ENCODE measurements at places on chromosomes 6 and 20. TPM values are rescaled to one million over a fixed set of nuclear protein-coding genes. Genes with fewer than 3 reads are reported as not detected.

DNA sequence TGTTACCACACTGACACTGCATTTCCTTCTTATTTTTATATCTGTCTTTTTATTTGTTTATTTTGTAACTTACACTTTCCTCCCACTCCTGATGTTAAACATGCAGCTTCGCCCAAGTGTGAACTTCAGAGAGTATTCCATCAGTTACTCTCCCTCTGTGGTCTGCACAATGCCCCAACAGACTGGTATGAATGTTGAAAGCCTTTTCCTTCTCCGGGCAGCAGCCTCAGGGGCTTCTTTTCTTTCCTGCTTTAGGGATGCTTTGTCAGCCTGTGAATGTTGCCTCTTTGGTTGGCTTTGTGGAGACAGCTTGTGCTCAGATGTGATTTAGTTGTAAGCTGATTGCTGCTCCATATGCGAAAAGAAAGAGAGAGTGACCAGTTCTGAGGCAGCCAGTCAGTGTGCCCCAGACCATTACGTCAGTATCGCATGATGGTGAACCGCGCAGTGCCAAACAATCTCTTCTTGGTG, 44.0 kb downstream of the SMPDL3A start:
- DNase-seq, result no peak

Gene IL17A
- not detected for polyA plus RNA-seq

DNA sequence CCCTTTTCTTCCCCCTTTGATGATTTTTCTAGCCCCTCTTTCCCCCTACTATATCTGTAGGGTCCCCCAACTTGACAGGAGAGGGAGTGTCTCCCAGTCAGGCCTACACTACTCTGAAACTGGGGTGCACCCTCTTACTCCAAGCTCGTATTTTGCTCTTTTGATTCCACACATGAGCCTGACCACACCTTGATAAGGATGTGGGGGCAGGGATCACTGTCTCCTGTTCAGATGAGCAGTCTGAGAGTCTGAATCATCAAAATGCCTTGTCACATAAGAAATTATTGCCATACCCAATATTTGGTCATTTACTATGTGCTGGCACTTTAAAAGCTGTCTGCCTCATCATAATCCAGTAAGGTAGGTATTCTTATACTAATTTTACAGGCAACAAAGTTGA, 15.9 kb downstream of the PNPLA1 start:
- no peak for DNase-seq

GRCh38 chr6:139940741-139941729, 566.6 kb upstream of the CITED2 start:
- no peak for DNase-seq

Gene SLC44A4
- polyA plus RNA-seq, result 0.12 TPM

DNA sequence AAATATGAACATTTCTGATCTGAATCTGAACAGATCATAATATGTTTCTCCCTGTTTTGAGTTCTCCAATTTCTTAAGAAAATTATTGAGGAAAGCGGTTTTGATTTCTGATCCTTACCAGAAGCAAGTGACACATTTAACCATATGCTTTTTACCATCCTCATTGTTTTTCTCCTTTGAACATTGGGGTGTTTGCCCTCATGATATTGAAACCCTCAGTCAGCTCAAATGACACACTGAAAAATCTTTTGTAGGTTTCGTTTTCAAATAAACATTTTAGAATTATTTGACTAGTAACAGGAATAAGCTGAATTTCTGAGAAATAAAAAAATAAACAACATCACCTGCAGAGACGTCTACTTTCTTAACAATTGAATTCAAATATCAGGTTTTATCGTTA, 252.1 kb downstream of the DOK5 start:
- no peak for DNase-seq

Gene RPS6KA2
- 76.6 TPM for polyA plus RNA-seq

Gene SLC35D3
- polyA plus RNA-seq, result not detected

DNA sequence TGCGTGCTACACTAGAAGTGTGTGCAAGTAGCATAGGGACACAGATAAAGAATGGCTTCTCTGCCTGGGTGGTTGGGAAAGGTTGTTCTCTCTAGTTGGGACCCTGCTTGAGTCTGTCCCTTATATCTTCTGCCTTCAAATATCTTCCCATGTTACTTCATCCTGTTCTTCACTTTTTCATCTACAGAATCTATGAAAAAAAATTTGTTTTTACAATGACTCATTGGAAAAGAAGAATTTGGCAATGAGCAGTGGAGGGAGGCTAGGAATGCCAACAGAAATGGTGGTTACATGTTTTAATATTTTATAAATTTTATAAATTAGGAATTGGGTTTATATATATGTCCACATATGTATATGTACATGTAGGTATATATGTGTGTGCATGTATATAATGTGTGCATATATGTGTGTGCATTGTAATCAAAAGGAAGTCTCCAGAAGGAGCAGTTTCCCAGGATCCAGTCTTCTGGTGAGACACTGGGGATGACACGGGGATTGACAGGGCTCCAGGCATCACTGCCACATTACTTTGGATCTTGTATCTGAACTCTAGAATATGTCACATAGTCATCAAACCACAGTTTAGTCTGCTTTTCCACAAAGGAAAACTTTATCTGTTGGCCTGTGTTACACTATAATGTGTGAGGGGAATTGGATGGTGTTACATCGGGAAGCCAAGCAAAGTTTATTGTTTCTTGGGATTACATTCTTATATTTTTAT, 75.3 kb upstream of the RIPOR2 start:
- DNase-seq, result no peak

Gene DACT2
- polyA plus RNA-seq, result not detected

DNA sequence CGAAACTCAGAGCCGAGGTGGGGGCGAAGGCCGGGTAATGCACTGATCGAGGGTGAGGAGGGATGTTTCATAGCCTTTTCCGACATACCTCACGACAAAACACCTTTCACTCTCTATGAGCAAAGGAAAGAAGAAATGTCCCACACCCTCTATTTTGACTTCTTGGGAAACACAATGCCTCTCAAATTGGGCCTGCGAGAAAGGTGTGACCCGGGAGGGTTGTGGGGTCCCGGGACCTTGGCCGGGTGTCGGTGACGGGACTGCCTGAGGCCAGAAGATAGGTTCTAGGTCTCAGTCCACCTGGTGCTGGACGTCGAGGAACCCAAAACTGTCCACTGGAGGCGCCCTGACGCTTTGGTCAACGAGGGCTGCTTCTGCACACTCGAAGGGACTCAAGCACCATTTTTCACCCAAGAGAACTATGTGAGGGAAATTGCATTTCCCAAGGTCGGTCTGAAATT, 41.1 kb upstream of the OSTM1 start:
- DNase-seq, result no peak

DNA sequence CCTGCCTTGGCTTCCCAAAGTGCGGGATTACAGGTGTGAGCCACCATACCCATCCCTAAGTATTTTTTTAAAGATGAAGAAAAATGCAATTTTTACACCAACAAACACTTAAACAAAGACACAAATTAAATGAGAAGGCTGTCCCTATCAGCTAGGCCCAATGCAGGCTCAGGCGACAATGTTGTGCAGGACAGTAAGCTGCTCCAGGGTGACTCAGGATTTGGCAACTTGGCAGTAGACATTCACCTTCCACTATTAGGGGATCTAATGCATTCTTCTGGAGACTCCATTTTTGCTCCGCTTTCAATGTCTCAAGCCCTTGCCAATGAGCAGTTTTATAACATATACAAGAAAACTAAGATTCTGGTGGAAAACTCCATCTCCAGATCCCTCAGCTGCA, 19.7 kb downstream of the NDRG3 start:
- DNase-seq, result no peak

Gene GHRH
- polyA plus RNA-seq, result not detected

GRCh38 chr6:159941286-159942113, 27.4 kb upstream of the IGF2R start:
- DNase-seq, result no peak

- no peak for DNase-seq
Observed at GRCh38 chr20:62773845-62774714, 22.2 kb upstream of the MRGBP start.

- no peak for DNase-seq
Observed at GRCh38 chr6:135938576-135939207, 87.2 kb downstream of the PDE7B start.

- no peak for DNase-seq
Observed at GRCh38 chr6:167676666-167677421, 149.9 kb upstream of the AFDN start.

GRCh38 chr6:3329393-3330051, 70.8 kb downstream of the PSMG4 start:
- no peak for DNase-seq

GRCh38 chr6:34273242-34273805, 24.5 kb upstream of the SMIM29 start:
- DNase-seq, result no peak

DNA sequence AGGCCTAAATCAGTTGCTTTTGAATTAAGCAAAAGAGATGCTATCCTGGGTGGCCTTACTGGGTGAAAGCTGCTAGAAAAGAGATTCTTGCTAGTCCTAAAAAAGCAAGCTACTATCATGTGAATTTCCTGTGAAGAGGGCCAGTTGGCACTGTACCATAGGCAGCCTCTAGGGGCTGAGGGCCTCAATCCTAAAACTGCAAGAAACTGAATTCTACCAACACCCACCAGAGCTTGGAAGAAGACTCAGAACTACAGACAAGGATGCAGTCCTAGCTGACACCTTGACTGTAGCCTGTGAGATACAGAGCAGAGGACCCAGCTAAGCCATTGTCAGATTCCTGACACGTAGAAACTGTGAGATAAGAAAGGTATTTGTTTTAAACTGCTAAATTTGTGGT, 24.5 kb downstream of the CLIC5 start:
- DNase-seq, result no peak

Data from AG04450 (cell line).